ENCODE measurements at places on chromosomes 16 and 17.

DNA sequence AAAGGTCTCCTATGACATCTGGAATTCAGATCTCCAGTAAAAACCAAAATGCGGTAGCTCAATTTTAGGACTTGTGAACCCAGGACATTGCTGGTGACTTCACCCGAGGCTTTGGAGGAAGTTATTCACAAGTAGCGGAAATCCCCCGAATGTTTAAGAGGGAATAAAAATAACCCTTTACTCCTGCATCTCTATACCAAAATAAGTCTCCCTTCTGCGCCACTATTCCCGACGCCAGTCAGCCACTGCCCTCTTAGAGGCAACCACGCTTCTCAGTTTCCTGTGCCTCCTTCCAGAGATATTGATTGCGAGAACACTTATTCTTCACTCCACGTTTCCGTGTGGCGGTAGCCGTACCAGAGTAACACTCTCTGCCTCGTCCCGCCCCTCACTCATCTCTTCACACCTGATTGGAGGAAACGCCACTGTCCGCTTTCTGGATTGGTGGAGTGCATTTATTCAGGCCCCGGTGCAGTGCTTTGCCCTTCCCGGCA, 27.4 kb downstream of the EMP2 start:
- DNase-seq, result peak; percentile 10

GRCh38 chr16:16817196-16817595, 438.3 kb downstream of the NPIPA7 start:
- no peak for DNase-seq

GRCh38 chr17:64638552-64639203, 23.4 kb downstream of the SMURF2 start:
- no peak for DNase-seq

DNA sequence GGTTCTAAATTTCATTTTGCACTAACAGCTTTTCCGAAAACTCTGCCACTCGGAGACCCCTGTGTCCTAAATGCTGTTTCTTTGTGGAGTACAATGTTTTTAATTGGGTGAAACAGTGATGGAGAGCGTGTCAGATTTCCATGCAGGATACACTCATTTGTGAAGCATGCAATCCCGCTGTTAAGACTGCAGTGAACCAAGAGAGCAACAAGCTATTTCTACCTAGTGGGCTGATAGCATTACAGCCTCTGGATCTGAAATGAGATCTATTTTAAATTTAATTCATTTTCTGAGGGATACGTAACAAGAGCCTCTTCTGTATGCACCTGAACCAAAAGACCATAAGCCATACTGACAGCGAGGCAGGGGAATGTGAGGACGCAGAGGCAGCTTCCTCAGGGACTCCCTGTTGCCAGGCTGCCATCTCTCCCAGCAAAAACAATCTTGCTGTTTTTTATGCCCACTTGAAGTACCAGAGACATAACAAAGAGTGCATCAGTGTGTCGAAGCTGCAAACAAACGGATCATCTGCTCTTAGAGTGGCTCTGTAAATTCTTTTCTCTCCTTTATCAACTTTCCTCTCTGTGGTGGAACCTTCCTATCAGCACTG, 199.9 kb upstream of the COX10 start:
- DNase-seq, result no peak

DNA sequence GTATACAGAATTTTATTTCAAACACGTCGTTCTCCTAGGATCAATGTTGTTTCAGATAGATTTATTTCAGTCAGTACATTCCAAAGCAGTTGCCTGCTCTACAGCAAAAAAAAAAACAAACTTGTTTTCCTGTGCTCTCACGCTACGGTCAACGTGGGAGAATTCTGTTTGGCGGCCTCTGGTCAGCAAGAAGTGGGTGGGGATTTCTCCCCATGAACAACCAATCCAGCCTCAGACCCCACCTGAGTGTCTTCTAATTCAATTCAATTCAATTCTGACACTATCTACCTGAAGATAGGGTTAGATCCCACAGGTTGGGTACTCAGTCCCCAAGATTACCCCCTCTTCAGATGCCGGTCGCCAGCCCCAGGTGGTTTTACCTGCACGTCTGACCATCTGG, 22.1 kb downstream of the C17orf58 start:
- no peak for DNase-seq

- no peak for DNase-seq
Observed at GRCh38 chr16:25256695-25257469, 763 bp downstream of the ZKSCAN2 start.

DNA sequence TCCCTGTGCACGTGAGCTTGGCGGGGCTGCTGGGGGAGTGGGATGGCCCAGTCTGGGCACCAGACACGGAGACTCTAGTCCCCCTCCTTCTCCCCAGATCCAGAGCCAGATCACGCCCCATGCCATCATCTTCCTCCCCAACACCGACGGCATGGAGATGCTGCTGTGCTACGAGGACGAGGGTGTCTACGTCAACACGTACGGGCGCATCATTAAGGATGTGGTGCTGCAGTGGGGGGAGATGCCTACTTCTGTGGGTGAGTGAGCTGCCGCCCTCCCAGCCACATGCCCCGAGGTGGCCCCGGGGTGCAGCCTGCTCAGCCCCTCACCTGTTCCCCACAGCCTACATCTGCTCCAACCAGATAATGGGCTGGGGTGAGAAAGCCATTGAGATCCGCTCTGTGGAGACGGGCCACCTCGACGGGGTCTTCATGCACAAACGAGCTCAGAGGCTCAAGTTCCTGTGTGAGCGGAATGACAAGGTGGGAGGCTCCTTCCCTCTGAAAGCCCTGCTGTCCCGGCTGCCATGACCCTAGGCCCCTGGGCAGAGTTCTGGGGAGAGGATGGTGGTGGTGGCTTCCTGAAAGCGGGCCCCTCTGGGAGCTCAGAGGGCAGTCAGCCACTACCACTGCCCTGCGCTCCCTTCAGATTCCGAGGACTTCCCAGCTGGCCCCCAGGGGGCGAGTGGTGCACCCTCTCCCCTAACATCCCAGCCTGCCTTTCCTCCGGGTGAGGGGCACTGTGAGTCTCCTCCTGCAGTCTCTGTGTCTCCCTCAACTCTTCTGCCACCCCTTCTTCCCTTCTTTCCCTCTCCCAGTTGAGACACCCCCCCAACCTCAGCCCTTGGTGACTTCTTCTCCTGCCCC, 2.8 kb upstream of the C17orf107 start:
- no peak for DNase-seq

DNA sequence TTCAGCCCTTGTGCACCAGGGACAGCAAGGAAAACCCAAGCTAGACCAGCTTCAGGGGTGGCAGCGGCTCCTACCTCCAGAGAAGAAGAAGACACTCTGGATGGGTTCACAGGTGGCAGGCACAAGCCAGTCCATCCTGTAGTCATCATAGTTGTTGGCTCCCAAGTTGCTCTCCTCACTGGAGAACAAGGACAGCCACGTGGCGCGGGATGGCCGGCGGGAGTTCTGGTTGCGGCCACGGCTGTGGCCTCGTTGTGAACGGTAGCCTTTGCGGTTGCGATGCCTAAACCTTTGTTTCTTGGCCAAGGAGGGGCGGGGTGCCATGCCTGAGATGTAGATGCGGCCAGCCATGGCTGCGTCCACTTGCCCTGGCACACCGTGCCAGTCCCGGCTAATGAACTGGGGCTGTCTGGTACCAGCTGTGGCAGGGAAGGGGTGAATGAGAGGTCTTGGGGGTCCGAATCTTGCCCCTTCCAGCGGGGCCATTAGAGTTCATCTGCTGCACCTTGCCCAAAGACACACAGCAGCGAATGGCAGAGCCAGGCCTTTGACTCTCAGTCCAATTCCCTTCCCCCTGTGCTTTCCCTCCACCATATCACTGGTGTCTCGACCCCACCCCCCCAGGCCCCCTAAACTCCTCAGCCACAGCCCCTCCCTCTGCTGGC, 2.3 kb downstream of the VTN start:
- DNase-seq, result no peak

GRCh38 chr16:4404247-4404966, 12.0 kb downstream of the CORO7 start:
- DNase-seq, result no peak

DNA sequence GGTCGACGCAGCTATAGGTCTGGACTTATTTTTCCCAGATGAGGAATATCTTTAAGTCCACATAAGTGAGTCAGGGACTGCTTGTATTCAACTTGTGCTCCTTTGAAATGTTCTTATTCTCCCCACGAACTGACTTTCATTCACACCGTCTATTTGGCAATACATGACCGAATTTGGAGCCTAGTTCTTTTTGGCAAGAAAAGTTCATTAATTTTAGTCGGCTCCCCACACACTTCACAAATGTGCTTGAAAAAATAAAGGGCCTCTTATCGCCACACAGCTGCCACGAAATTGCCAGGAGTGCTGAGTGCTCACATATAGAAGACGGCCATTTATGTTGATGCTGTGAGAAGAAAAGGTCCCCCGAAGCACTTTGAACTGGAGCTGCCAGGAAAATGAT, 152.6 kb downstream of the PRKCA start:
- DNase-seq, result no peak

DNA sequence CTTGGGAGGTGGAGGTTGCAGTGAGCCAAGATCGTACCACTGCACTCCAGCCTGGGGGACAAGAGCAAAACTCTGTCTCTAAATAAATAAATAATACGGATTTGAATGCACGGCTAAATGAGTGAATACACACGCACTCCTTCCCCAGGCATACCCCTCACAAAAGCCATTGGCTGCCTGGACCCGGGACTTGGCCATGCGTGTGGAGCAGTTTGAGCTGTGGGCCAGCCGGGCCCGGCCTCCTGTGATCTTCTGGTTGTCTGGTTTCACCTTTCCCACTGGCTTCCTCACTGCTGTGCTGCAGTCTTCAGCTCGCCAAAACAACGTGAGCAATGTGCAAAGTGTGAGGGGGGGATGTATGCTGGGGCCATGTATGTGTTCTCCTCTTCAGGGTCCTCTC, 1.6 kb upstream of the KDM6B start:
- no peak for DNase-seq

GRCh38 chr16:2022723-2023091, 3.1 kb downstream of the NPW start:
- DNase-seq, result no peak

GRCh38 chr16:79601931-79602627, 1.5 kb upstream of the MAF start:
- peak; percentile 76 for DNase-seq

DNA sequence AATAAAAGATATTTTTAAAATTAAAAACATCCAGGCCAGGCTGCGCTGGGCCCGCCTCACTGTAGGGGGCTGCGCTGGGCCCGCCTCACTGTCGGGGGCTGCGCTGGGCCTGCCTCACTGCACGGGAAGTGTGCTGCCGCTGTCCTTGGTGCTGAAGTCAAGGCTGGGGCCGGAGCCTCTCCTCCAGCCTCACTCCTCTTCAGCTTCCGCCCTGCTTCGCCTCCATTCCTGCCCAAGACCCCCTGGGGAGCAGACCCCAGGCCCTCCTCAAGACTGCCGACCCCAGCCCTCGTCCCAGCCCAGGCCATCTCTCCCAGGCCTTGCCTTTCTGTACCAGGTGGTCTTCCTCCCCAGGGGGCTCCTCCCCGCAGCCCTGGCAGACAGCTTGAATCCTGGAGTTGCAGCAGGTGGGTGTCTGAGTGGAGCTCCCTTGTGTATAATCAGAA, 26.2 kb downstream of the ENDOV start:
- peak; percentile 24 for DNase-seq

GRCh38 chr16:71727551-71728324, 3.2 kb upstream of the PHLPP2 start:
- no peak for DNase-seq

DNA sequence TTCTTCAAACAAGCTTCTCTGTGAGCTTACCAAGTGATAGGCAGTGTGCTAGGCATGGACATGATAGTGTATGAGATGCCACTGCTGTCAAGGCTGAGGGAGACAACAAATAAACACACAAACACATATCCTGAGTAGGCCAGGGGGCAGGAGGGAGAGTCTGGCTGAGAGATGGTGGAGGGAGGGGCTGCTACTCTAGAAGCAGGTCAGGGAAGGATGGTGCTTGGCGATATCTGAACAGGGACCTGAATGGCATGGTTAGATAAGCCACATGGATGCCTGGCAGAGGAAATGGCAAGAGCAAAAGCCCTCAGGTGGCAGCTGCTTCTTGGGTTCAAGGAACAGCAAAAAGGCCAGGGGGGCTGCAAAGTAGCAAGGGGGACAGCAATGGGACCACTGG, 8.6 kb upstream of the CHST6 start:
- no peak for DNase-seq

DNA sequence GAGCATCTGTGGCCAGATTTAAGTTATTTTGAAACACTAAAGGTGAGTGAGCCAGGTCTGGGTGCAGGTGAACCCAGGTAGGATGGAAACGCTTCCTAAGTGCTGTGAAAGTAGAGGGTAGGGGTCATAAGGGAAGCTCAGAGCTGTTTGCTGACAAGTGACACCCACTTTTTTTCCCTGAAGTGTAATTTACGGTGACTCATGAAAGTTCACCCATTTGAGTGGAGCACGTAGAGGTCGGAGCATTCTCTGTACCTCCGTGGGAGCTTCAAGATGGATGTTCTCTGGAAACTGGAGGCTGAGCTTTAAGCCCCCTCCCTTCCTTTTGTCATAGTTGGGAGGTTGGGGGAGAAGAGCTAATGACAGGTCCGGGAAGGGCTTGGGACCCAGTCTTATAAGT, 44.3 kb downstream of the MPRIP start:
- no peak for DNase-seq

DNA sequence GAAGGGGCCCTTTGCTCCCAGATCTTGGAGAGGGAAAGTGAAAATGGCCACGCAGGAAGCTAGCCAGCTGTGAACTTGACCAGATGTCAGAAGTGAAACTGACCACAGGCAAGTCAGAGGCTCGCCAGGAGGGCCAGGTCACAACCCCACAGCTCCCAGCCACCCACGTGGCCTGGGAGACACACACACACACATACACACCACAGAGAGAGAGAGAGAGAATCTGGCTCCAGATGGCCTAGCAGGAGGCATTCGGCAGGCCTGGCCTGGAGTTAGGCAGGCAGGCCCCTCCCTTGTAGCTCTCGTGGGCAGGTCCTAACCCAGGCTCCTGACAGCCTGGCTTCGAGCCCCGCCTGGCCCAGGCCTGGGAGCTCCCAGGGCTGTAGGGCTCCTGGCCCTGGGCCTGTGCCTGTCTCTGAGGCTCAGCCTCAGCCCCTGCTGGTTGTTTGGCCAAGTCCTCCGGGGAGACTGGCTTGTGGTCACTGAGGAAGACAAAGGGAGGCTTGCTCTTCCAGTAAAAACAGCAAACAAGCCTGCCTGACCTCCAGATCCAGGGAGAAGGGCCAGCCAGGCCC, 20.2 kb downstream of the NGFR start:
- no peak for DNase-seq

DNA sequence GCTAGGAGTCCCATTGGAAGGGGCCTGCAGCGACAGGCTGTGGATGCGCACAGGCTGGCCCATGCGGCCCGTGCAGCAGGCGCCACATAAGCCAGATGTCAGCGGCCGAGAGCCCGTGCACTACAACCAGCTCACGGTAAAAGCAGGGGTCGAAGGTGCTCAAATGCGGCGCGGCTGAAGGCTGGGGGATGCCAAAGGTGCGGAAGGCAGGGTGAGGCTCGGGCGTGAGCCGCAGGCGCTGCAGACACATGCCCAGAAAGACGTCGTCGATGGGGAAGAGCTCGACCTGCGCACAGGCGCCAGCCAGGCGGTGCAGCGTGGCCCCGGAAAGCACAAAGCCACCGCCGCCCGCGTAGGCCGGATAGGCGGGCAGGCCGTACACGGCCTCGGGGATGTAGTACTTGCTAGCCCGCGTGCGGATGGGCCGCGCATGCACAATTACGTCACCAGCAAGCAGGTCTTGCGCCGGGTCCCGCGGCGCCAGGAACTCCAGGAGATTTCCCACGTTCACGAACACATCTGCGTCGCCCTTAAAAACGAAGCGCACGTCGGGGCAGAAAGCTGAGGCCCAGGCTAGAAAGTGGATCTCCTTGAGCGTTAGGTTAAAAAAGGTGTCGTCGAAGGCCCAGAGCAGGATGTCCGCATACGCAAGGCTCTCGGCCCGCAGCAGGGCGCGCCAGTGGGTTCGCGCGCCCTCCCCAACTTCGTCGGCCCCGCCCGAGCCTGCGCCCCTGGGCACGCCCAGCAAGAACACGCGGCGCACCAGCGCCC, 1.3 kb downstream of the B3GNT9 start:
- no peak for DNase-seq

All from stimulated activated CD8-positive, alpha-beta memory T cell treated with anti-CD3 and anti-CD28 coated beads, Interleukin-7, amount 100 ng/mL, for 24 hours (primary cell).